ENCODE measurements at places on chromosomes 6 and 20. TPM values are rescaled to one million over a fixed set of nuclear protein-coding genes. Genes with fewer than 3 reads are reported as not detected.
A peak's percentile ranks its signal among the peaks of the same experiment; 100 is the strongest.

GRCh38 chr6:156971153-156971885, 194.1 kb downstream of the ARID1B start:
- no peaks in the 10 kb centered on the region for H3K36me3 ChIP-seq
- peaks cover 61% of the 10 kb centered on the region for H3K4me1 ChIP-seq

LBP gene
- polyA plus RNA-seq, result 0.19 TPM

DNA sequence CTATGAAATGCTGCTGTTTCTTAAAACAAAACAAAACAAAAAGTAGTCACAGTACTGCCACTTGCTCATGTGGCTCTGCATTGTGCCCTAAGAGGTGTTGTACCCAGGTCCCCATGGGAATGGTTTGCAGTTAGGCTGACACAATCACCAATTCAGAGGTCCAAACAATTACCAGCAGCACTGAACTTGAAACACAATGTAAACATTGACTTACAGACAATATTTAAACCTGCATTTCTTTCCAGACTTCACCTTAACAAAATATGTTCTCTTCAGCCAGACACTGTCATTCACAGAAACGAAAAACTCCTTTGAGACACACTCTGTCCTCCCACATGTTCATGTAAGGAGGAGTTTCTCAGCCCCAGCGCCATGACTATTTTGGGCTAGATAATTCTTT, 206.8 kb upstream of the ARG1 start:
- no peak overlapping the region for H3K27ac ChIP-seq
- no peak overlapping the region for H3K4me3 ChIP-seq
- peaks cover 15% of the 10 kb centered on the region for H3K4me1 ChIP-seq

DNA sequence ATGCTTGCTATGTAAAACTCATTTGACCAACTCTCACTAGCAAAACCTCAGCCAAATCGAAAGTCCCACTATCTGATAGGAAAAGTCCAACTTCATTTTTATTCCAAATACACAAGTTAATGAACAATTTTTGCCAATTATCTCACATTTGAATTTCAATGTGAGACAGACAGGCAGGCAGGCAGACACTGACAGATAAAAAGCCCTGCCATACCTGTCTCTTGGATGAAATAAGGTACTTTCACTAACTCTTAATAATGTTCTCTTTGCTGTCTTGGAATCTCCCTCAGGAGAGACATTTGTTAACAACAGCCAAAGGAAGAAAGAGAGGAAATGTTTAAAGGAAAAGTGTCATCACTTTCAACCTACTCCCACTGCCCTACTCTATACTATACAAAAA, 82.0 kb downstream of the RNGTT start:
- H3K27me3 ChIP-seq, result no peaks in the 10 kb centered on the region
- H3K36me3 ChIP-seq, result 0 out of 2 replicates have a peak, but pooled peaks cover 3% of the 10 kb centered on the region
- H3K27ac ChIP-seq, result no peak overlapping the region

GRCh38 chr6:33248643-33248931, 23.1 kb downstream of the VPS52 start:
- H3K4me1 ChIP-seq, result peaks cover 12% of the 10 kb centered on the region
- H3K36me3 ChIP-seq, result no peaks in the 10 kb centered on the region
- no peak overlapping the region for H3K27ac ChIP-seq

PMEPA1 gene
- polyA plus RNA-seq, result 15.4 TPM

DNA sequence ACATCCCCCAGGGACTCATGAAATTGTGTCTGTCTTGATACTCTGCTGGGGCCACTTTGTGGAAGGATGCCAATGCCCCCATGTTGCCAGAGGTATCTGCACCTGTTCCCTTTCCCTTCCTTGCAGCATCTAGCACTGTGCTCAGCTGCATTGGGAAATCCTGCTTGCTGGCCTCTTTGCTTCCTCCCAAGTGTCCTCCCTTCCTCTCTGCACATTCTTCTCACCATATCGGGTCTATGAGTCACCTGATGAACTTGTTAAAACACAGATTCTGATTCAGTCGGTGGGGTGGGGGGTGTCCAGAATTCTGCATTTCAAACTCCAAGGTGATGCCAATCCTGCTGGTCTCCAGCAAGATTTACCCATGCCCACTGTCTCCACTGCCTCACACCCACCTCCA, 467.8 kb downstream of the PTPRT start:
- no peaks in the 10 kb centered on the region for H3K27me3 ChIP-seq
- no peaks in the 10 kb centered on the region for H3K4me1 ChIP-seq
- no peak overlapping the region for H3K27ac ChIP-seq
- no peak for DNase-seq

GRCh38 chr6:165662041-165662748, 846 bp downstream of the PDE10A start:
- no peak overlapping the region for H3K27ac ChIP-seq
- H3K4me1 ChIP-seq, result peaks cover 60% of the 10 kb centered on the region
- DNase-seq, result peak; percentile 53
- H3K4me3 ChIP-seq, result peak overlapping the region; percentile 71
- no peaks in the 10 kb centered on the region for H3K36me3 ChIP-seq

PRR3 gene
- 8.2 TPM for polyA plus RNA-seq

EYS gene
- 0.35 TPM for polyA plus RNA-seq
